ENCODE measurements at places on chromosomes 13 and 19.

DNA sequence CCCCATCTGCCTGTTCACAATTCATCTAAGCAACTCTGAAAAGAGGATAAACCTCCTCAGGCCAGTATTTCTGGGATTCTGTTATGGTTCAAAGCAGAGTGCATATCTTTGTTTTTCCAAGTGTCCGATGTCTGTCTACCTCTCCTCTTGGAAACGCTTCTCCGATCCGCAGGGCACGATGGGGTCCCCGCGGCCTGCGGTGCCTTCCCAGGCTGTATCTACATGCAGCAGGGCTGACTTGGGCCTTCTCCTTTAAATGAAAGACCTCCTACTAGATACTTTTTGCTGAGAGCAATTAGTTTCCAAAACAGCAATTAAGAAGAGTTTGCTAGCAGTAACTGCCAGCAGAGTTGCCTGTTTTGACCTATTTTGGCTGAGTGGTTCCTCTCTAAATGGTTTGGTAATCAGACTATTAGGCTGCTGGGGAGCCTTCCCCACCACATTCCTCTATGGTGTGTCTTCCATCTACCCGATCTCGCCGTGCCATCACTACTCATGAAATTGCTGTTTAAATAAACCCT, 23.5 kb downstream of the COL4A2 start:
- no peak for DNase-seq

DNA sequence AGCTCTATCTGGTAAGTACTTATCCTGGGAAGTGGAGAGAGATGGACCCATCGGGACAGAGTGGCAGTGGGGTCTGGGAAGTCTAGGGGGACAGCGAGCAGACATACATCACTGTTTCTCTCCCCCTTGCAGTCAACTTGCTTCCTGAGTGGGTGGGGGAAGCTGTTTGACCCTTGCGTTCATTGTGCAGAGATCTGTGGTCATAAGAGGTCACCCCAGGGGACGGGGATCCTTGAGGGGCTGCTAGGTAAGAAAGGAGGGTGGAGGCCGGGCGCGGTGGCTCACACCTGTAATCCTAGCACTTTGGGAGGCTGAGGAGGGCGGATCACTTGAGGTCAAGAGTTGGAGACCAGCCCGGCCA, 474 bp downstream of the ARHGEF18 start:
- DNase-seq: no peak

GRCh38 chr13:113783966-113784644, 25.1 kb downstream of the TMEM255B start:
- no peak for DNase-seq

- no peak for DNase-seq
Observed at GRCh38 chr19:29810504-29810871, 1.3 kb upstream of the CCNE1 start.

GRCh38 chr19:6738787-6739389, 592 bp upstream of the TRIP10 start:
- DNase-seq: no peak

GRCh38 chr13:79802389-79803085, 321.6 kb downstream of the NDFIP2 start:
- DNase-seq: no peak

GRCh38 chr13:77048681-77049080, 21.7 kb upstream of the FBXL3 start:
- no peak for DNase-seq

GRCh38 chr13:100818711-100819110, 144.1 kb upstream of the TMTC4 start:
- no peak for DNase-seq

Data from HuH-7 (cell line).